ENCODE measurements at places on chromosomes 1 and 21.

DNA sequence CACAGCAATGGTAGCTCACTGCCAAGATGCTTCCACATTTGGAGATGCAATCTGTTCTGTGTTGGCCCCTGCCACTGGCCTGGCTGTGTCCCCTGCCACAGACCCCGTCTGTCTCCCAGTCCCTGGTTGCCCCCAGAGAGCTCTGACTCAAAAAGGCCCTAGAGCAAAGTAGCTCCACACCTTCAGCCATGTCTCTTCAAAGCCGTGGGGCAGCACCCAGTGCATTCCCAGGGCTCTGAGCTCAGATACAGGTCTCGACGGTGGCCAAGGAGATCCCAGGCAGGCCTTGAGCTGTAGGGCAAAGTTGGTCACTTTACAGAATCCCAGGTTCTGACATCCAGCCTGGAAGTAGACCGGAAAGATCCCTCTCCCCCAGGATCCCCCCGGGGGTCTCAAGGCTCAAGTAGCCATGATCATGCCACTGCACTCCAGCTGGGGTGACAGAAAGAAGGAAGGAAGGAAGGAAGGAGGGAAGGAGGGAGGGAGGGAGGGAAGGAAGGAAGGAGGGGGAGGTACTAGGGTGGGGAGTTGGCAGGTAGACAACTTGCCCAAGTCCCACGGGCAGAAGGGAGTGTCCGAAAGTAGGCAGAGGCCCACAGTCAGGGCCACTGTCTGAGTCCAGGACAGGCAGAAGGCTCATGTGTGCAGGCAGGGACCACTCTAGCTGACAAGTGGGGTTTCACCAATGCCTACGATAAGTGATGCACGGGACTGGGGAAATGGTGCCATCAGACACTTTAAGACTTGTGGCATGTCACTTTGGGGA lies 4.8 kb upstream of the ARF1 start:
- no peak for DNase-seq

- DNase-seq: no peak
Measured at GRCh38 chr21:43716376-43717165, 2.4 kb upstream of the PDXK start.

- no peak for DNase-seq
Measured at GRCh38 chr1:203126866-203127665, 460 bp upstream of the ADORA1 start.

DNA sequence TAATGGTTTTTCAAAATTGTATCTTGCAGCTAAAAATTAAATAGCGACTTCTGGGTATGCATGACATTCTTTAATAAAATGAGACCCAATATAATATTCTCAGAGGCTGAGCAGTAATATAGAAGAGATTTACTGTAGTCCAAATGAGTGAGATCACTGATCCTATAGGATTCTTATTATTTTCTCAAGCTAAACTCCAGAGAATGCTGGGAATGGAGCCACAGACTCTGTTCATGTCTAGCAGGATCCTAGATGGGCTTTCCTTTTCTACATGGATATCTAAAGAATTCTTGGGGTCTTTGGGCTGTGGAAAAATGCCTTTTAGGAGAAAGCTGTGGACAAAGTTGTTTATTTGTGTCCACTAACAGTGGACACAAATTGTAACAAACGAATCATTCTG lies 150.7 kb upstream of the ZNF644 start:
- no peak for DNase-seq

- DNase-seq: no peak
Measured at GRCh38 chr1:8533124-8533523, 215.2 kb downstream of the SLC45A1 start.

GRCh38 chr1:243454328-243454997 lies 198.6 kb downstream of the SDCCAG8 start:
- no peak for DNase-seq

DNA sequence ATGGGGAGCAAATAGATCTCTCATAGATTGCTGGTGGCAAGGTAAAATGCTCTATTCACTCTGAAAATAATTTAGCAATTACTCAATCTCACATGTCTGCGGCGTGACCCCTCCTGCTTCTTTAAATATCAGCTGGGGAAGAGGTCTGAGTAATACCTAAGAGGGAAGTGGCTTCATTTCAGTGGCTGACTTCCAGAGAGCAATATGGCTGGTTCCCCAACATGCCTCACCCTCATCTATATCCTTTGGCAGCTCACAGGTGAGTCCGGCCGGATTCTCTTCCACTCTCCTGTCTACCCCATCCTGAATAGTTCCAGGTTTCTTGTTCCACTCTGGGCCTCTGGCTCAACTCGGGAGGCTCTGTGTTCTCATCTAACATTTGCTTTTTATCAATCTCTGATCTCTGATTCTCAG lies at the start of gene SLAMF7:
Gene SLAMF7 (plus strand): TSS at position 150 of the 414 bp plus-strand sequence. CDS start 55 bp downstream, at position 205.
- no peak for DNase-seq

DNA sequence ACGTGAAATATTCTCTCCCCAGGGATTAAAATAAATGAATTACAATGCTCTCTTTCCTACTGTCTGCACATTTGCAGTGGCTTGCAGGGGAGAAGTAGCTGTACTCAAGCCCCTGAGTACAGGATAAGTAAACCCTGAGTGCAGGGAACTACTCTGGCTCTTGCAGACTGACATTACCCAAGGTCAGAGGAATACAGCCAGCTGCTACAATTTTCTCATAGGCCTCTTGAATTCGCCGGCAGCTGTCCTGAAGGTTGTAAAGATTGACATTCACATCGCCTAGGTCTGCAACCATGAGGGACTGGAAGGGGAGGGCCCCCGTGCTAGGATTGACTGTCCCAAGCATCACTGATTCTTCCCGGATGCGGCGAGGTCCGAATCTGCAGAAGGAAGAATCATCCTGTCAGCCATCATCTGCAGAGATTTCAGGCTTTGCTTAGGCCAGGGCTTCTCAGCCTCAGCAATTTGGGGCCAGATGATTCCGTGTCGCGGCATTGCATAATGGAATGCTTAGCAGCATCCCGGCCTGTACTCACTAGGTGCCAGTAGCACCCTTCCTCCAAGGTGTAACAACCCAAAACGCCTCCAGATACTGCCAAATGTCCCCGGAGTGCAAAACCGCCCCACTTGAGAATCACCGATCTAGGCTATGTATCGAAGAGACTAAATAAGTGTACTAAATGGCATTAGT lies 1.7 kb downstream of the AGMAT start:
- DNase-seq: no peak

GRCh38 chr1:92409946-92410549 lies 76.7 kb downstream of the GFI1 start:
- DNase-seq: no peak

DNA sequence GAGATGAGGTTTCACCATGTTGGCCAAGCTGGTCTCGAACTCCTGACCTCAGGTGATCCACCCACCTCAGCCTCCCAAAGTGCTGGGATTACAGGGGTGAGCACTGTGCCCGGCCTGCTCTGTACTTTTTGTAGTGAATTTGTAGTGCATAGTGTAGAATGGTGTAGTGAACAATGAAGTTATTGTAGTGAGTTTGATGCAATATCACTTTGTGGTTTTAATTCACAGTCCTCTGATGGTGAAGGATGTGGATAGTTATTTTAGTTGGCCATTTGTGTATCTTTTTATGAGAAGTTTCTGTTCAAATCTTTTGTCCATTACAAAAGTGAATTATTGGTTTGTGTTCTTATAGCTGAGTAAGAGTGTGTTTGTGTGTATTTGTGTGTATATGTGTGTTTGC lies 57.6 kb downstream of the PDE4B start:
- no peak for DNase-seq

DNA sequence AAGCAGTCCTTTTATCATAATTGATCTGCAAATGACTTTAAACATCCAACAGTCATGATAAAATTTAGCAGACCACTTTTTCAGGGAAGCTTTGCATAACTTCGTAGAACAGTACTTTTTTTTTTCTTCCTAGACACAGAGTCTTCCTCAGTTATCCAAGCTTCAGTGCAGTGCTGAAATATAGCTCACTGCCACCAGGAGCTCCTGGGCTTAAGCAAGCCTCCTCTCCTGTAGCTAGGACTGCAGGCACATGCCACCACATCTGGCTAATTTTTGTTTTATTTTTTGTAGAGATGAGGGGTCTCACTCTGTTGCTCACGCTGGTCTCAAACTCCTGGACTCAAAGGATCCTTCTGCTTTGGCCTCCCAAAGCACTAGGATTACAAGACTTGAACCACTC lies 3.8 kb downstream of the F13B start:
- no peak for DNase-seq

DNA sequence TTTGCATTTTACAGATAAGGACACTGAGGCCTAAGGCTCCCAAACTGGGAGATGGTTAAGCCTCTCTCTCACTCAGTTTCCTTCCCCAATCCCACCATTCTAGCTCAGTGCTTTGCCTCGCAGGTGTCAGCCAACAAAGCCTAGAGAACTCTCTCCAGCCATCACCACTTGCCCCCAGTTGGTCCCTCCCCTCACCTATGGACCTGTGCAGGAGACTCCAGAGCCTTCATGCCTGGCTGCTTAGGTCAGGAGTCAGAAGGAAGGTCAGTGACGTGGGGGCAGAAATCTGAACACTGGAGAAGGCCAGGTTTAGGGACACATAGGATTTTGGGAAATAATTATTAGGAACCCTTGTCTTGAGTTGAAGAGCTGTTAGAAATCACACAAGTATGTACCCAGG lies 295.3 kb downstream of the PTPRU start:
- DNase-seq: no peak

DNA sequence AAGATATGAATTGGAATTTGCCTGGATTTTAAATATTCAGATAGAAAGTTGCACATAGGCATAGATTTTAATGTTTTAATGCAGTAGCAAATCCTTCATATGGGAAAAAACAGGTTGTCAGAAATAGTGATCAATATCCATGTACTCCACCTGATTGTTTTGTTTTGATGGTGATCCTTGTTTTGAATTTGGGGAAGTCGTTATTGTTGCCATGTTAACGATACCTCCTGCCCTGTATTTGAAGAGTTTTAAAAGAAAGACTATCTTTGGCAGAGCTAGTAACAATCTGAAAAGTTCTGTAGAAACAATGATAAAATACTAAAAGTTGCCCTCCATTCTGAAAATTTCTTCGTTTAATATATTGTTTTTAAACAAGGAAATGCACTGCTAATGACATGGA lies 1.1 kb downstream of the CEP350 start:
- no peak for DNase-seq

GRCh38 chr1:96073100-96073499 lies 648.5 kb upstream of the PTBP2 start:
- no peak for DNase-seq

GRCh38 chr1:243765676-243766075 lies 84.4 kb downstream of the AKT3 start:
- no peak for DNase-seq

DNA sequence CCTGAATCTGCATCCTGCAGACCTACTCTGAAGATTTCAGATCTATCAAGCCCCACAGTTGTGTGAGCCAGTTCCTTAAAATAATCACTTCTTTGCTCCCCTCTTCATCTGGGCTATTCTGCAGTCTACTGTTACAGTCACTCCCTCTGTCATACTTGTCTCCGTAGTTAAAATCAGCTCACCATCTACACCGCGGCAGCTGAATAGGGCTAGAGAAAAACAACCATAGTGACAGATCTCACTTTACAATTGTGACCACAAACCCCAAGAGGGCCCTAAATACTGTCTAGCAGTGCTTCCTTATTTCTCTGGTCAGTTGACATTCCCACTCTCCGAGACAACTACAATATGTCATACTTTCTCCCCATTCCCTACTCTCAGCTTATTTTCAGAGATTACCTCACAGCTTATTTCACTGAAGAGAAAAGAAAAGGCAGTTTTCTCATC lies 12.9 kb downstream of the DESI2 start:
- no peak for DNase-seq

DNA sequence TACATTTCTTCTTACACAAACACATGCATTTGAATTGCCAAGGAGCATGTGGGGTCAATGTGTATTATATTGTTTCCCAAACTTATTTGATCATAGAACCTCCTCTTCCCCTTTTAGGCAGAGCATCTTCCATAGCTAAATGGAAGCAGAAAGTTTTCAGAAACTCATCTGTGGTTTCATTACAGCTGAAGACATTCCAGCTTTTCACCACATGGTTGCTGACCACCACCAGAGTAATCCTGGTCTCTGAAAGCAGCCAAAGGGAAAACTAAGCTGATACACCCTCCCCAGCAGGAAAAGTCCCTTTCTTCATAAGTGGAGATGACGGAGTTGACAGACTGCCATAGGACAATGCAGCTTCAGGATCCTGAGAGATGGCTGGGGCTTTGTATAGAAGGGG lies 30.2 kb upstream of the OTUD3 start:
- DNase-seq: no peak

- no peak for DNase-seq
Measured at GRCh38 chr1:112849425-112850033, 106.5 kb downstream of the SLC16A1 start.

DNA sequence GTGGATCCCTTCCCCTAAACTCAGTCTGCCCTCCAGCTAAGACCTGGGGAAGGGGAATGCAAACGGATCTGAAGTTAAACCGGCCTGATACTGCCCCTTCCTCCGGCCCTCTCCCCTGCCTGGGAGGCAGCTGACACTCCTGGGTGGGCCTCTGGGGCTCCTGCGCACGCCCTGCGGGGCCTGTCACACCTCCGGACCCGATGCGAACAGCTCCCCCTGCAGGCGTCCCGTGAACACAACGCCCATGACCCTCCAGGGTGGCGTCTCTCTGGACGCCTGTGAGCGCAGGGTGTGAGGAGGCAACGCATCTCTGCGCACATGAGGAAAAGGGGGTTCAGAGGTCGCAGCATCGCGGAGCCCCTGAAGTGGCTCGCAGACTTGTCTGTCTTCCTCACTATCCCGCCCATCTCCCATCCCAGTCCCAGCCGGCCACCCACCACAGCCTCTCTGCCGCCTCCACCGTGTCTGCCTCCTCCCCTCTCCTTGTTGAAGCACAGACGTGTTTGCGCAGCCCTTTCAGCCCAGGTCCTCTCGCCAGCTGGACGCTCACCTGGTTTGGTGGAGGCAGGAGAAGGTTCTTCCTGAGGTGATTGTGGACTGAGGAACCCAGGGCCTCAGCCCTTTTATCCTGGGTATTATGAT lies 421 bp upstream of the LCE3A start:
- no peak for DNase-seq

- no peak for DNase-seq
Measured at GRCh38 chr1:166322470-166322869, 155.7 kb upstream of the FAM78B start.

DNA sequence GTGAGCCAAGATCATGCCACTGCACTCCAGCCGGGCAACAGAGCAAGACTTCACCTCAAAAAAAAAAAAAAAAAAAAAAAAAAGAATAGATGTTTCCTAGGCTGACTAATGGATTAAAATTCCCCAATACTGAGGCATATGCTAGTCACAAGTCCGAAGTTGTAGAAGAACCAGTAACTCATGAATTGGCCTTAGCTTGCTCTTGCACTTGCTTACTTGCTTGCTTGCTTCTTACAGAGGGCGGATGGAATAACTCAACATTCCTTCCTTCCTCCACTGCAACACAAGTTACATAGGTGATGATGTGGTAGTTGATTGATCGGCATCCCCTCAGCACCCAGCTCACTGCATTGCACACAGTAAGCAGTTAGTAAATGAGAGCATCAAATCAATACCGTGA lies 2.8 kb upstream of the TARS2 start:
- no peak for DNase-seq

GRCh38 chr1:92536980-92537884 lies 50.5 kb upstream of the GFI1 start:
- peak; percentile 26 for DNase-seq
